ENCODE measurements at places on chromosomes 5 and 9.

DNA sequence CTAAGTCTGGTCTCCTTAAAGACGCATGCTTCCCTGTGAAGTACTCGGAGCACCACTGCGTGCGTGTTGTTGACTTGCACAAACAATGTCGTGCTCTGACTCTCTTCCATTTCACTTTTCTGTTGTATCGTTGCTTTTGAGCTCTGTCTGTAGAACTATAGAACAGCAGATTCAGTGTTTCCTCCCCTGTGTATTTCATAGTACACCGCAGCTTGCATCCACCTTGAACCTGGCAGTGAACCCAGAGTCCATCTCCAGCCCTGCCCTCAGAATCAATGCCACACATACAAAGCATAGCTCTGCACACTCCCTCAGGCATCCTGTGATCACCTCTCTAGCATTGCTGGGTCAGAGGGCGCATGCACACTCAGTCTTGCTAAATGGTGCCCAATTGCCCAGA, 37.2 kb upstream of the ADAMTS2 start:
- no peak for DNase-seq

GRCh38 chr5:126365446-126366198, 57.6 kb upstream of the GRAMD2B start:
- no peak for DNase-seq

DNA sequence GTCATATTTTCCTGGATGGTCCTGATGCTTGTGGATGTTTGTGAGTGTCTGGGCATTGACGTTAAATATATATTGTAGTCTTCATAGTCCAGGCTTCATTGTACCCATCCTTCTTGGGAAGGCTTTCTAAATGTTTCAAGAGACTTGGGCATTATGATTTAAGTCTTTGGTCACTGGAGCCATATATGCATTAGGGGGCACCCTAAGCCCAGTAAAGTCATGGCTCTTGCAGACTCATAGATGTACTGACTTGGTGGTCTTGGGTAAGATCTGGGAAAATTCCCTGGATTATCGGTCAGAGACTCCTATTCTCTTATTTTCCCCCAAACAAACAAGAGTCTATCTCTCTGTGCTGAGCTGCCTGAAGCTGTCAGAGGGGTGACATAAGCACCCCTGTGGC, 271.1 kb downstream of the TRIM36 start:
- no peak for DNase-seq

DNA sequence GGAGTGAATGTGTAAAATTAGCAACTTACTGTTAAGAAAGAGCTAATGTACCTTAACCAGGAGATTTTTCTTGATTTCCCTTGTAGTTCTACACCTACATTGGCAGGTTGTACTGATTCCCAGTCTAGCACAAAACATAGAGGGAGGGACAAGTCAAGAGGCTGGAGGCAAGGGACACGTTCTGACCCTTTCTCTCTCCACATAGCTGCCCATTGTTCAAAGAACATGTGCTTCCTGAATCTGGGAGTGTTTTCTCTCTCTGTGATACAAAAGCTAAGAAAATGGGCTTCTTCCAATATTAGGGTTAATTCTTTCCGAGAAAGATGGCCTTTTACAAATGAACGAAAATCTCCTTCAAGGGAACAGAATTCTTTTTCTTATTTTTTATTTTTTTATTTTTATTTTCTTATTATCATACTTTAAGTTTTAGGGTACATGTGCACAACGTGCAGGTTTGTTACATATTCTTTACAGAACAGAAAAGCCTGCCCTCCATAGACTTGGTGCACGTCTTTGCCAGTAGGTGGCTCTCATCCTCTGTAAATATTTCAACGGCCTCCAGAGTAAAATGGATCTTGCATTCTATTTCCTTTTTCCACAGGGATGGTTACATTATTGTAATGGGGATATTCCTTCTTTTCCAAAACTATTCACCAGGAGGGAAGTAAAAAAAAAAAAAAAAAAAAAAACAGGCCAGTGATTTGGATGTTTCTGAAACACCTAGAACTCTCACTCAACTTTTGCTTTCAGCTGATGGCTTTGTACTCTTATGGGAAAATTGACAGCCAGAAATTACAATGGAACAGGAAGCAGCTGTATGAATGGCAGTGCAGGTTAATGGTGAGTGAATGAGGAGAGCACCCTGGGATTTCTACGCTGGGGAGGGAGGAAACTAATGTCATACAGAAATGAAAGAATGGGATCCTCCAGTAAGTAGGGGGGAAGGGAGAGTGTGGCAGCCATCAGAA, 13.1 kb upstream of the IFNA5 start:
- no peak for DNase-seq

GRCh38 chr5:148559461-148559860, 94.9 kb downstream of the HTR4 start:
- no peak for DNase-seq

- no peak for DNase-seq
Measured at GRCh38 chr5:119828541-119828940, 199.2 kb downstream of the FAM170A start.

DNA sequence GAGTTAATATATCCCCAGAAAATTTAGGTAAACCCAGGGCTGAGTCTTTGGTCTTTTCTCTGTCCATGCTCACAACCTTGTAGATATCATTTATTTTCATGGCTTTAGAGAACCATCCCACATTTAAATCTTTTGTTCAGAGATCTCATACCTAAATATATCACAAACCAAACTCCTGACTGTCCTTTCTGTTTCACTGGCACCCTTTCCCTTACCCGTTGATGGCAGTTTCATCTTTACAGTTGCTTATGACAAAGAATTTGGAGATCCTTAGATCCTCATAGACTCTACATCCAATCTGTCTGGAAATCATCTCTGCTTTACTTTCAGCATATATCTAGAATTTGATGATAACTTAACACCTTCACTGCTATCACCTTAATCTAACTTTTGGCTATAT, 19.2 kb downstream of the RNF180 start:
- no peak for DNase-seq

Measured in stimulated activated naive CD4-positive, alpha-beta T cell (primary cell).